ENCODE measurements at places on chromosomes 3 and 15.

DNA sequence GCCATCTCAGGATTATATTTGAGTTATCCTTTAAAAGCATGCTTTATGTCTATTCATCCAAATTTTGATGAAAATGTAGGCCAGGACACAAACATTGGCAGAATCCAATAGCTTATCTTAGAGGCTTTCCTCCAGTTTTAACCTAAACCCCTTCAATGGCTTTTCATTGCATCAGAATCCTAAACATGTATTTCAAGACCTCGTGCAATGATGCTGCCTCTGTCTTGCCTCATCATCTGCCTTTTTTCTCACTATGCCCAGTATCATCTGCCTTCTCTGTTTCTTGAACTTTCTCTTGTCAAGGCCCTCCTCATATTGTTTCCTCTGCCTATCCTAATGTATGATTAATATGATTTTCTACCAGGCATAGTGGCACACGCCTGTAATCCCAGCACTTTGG is 76.1 kb upstream of the MAP4 start:
- DNase-seq, result no peak

GRCh38 chr3:98784042-98784441 is 20.9 kb downstream of the ST3GAL6 start:
- DNase-seq, result no peak

DNA sequence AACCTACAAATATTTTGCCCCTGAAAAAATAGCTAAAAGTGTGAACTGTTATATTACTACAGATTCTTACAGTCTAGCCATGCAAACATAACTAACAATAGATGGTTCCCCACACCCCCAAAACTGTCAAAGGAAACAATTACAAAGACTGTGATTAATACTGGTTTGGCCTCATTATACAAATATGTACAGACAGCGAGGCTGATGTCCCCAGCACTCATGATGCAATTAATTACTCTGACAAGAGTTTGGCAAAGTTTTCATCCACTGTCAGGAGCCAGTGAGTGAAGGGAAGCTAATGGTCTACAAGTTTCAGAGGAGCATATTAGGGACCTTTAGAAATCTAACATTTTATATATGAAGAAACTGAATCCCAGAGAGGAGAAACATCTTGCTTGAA is 61.0 kb downstream of the HMG20A start:
- no peak for DNase-seq

DNA sequence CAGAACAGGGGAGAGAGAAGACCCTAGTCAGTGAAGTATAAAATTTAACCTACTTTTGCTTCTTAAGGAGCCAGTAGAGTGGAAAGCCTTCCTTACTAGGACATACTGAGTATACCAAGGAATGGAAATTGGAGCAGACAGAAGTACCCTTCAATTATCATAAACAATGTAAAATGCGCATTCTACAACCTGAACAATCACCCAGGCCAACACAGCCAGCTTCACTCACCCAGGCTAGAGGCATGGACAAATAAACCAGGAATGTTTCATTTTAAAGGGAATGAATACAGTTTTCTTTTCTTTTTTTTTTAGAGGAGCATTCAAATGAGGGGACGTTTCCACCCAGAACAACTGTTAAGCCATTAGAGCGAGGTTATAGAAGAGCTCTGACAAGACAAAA is 41.9 kb upstream of the PLXND1 start:
- DNase-seq, result no peak

DNA sequence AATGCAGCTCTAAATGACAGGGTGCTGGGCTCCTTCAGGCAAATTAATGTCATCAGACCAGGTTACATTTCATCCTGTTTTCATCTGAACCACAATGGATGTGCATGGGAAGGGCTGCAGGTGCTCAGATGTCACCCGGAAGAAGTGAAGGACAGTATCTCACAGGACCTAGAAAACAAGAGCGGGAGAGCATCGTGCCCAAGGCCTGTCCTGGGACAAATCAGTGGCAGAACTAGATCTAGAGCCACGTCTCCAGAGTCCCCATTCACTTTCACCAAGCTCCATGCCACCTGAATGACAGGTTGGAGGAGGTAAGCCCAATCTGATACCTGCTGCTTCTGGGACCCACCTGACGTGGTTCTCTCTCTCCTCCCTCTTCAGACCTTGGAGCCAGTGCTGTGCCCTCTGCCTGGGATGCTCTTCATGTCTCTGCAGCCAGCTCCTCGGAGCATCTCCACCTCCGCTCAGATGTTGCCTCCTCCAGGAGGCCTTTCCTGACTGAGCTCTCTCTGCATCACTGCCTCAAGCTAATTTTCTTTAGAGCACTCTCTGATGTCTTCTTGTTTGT is 77.3 kb downstream of the CPN2 start:
- DNase-seq, result no peak

- no peak for DNase-seq
Measured at GRCh38 chr3:69531576-69532546, 146.0 kb upstream of the FRMD4B start.

DNA sequence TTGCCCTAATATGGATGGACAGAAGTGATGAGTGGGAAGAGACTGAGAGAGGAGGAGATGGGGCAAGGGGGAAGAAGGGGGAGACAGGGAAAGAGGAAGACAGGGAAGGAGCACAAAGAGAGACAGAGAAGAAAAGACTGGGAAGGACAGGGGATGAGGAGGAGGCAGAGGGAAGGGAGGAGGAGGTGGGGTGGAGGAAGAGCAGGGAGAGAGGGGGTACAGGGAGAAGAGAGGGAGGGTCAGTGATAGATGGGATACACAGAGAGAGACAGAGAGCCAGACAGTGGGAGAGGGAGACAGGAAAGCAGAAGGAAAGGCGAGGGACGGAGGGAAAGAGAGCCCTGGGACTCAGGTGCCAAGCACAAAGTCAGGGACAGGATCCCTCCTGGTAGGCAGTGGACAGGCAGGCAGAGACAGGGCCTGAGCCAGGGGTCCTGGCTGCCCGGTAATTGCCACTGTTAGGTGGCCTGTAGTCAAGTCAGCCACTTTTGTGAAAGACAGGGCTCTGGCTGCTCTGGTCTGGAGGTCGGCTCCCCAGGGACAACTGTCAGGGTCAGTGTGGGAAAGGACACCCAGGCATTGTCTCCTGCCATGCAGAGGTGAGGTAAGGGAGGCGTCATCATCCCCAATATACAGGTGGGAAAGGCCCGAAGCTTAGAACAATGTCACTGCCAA is 9.8 kb downstream of the VILL start:
- DNase-seq, result no peak

DNA sequence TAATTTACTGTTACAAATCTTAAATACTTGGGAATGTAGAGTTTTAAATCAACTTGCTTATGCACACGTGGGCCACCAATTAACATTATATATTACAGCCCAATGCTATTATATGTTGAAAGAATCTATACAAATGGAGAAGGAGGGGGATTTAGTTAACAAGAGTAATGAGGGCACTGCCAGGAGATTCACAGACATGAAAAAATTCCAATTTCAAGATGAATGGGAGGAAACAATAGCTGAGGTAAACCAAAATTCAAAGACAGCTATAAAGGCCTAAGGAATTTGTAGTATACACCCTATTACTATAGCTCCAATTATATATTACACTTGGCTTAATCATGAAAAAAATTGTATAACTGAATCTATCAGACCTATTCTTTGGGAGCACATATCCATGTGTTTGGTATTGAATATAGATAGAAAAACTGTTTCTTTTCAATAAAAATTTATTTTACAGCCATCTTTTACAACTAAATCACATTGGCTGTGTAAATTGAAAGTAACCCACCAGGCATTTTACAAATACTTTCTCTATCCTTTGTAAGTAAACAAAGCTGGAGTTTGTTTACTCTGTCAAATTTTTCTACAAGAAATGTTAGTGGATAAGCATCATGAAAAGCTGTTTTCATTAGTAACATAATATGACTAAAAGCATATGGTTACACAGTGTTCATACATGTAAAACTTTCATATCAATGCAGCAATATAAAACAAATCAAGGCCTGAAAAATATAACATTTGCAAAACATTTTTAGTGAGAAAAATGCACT is 1045.8 kb downstream of the ROBO1 start:
- DNase-seq, result no peak

DNA sequence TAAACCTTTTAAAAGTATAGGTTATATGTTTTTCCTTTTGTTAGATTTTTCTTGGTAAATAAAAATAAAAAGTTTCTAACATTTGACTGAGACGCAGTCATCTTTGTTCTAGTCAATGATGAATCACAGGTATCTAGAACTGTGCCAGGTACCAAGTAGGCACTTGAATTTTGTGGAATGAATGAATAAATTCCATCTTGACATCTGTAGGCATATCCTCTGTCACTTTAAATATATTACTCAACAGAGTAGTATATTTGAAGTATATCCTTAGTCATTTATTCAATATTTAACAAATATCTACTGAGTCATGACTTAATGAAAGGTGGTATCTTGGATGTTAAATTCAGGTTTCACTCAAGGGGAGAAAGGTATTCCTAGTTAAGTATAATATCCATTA is 828.4 kb downstream of the TUSC7 start:
- no peak for DNase-seq

DNA sequence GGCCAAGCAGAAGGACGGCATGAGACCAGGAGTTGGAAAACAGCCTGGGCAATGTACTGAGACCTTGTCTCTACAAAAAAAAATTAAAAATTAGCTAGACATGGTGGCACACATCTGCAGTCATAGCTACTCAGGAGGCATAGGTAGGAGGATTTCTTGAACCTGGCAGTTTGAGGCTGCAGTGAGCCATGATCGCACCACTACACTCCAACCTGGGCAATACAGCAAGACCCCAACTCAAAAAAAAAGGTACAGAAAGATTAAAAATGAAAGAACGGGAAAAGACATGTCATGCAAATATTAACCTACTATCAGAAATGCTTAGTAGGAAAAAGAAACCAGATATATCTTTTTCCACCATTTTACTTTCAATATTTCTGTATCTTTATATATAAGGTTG is 99.6 kb upstream of the ATP11B start:
- no peak for DNase-seq

GRCh38 chr3:43759938-43760337 is 69.2 kb downstream of the ABHD5 start:
- no peak for DNase-seq

DNA sequence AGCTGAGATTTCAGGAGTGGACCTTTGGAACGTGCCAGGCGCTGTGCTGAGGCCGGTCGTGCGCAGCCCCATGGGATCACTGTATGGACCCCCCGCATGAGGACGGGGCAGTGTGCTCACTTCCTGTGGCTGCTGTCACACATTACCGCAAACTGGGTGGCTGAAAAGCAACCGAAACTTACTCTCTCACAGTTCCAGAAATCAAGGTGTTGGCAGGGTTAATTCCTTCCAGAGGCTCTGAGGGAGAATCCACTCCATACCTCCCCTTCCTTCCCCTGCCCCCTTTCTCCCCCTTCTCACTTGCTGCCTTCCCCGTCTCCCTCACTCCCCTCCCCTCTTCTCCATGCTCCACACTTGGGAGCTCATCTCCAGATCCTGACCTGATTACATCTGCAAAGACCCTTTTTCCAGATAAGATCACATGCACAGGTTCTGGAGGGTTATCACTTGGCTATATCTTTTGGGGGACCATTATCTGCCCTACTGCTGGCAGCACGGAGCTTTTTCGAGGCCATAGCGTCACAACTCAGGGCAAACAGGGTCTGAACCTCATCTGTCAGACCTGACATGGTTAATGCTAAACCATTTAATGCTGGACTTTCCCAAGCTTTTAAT is 41.2 kb downstream of the KLF13 start:
- DNase-seq, result peak; percentile 62

GRCh38 chr15:90650117-90650955 is 66.8 kb upstream of the BLM start:
- no peak for DNase-seq

DNA sequence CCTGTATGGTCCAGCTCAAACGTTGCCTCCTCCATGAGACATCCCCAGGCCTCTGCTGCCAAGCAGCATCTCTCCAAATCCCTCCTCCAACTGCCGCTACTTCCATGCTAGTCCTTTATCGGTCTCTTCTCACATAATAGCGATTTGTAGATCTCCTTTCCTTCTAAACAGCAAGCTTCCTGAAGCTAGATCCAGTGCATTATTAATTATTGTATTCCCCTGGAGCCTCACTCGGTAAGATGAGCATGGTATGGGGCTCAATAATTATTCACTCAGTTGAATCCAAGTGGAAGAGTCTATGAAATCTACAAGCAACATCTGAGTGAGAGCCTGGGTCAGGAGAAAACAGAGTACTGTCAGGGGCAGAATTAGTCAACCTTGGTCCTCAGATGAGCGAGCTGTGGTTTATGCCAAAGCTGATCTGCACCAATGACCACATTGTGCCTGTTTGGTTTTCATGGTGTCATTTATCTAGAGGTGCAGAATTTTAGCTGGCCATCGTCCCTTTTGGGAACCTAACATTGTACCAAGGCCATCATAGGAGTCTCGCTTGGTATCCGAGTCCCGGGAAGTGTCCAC is 93.8 kb upstream of the UBE2E1 start:
- no peak for DNase-seq
